Epithelial cell of proximal tubule (primary cell): ENCODE measurements at places on chromosomes 7 and 10. TPM values are rescaled to one million over a fixed set of nuclear protein-coding genes. Genes with fewer than 3 reads are reported as not detected.

DNA sequence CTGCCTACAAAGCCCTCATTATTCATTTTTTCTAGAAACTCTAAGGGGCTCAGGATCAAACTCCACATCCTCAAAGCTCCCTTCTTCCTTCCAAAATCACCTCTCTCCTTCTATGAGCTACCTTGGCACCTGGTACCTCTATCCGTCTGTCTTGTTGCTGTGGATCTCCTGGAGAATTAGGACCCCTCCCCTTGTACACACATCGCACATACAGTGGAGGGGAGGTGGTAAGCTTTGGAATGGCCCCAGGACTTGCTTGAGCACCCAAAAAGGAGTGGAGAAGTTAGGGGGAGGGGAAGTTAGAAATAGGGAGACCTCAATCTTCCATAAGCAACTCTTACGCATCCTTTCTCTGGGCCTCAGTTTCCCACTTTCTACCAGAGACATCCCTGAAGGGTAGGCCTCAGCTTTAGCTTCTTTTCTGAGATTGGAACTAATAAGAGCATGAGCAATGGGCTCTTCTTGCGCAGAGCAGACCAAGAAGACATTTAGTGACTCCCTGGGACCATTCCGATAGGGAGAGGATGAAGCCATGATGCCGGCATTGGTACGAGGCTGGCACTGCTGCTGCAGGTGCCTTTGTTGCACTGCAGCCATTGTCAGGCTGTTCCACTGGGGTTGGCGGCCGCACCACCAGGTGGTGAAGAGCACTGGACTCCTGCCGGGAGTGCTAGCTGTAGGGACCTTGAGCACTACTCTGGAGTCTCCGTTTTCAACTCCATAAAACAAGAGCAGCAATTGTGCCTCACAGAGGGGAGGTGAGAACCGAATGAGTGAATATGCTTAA is 4.5 kb downstream of the CYP26C1 start:
- DNase-seq, result no peak

- no peak for DNase-seq
Measured at GRCh38 chr7:27152816-27153442, 546 bp upstream of the HOXA3 start.

DNA sequence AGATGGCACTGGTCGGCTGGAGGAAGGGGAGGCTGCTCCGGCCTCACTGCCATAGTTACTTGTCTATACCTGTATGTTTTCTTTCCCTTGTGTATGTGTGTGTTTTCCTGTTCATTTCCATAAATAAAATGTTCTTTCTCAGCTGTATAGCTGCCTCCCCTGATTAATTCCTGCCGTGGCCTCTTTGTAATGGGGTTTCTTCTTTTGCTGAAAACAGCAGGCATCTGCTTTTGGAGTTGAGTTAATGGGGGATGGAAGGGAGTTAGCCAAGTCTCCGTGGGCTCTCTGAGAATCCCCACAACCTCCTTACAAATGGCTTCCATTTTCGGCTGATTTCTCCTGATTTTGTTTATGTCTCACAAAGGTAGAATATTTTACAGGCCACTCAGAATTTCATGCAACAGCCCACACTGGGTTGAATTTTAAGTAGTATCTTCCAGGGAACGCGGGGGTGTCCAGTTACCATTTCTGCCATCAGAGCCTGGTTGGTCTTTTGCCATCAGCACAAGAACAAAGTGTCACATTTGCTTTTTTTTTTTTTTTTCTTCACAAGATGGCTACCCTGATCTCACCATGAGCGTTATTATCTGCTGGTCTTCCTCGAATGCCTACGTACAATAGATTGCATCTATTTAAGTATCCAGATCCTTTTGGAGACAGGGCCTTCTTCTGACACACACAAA is 88.1 kb upstream of the NRP1 start:
- no peak for DNase-seq

- DNase-seq, result peak; percentile 9
Measured at GRCh38 chr10:106189292-106189691, 975.2 kb downstream of the SORCS1 start.

DNA sequence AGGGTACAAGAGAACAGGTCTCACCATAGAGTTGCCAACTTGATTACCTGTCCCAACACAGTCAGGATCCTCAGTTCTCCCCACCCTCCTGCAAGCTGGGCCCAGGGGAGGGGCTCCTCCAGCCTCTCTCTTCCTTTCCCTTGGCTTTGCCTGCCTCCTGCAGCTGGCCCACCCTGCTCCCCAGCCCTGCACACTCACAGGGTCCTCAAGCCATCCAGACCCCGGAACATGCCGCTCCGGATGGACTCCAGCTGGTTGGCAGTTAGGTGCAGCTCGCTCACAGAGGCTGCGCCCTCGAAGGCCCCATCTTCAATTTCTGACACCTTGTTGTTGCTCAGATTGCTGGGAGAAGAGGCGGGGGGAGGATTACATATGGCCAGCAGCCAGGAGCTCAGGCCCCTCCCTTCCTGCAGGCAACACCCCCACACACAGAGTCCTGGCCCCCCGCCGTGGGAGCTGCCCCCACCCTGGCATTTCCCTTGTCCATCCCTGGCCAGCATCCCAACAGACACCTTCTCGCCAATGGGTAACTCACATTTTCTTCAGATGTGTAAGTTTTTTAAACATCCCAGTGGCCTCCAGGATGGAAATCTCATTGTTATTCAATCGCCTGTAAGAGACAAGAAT is 139.2 kb downstream of the SLIT1 start:
- DNase-seq, result no peak

Gene STRIP2
- total RNA-seq, result 6.3 and 6.9 TPM in 2 replicates

Gene SPDYE8
- total RNA-seq, result not detected in 2 replicates

Gene PAX4
- not detected in 2 replicates for total RNA-seq

- no peak for DNase-seq
Measured at GRCh38 chr7:34165466-34165865, 260.1 kb downstream of the BMPER start.

GRCh38 chr7:88115258-88115796 is 104.5 kb downstream of the SRI start:
- no peak for DNase-seq
